ENCODE measurements at places on chromosomes 3 and 15.

DNA sequence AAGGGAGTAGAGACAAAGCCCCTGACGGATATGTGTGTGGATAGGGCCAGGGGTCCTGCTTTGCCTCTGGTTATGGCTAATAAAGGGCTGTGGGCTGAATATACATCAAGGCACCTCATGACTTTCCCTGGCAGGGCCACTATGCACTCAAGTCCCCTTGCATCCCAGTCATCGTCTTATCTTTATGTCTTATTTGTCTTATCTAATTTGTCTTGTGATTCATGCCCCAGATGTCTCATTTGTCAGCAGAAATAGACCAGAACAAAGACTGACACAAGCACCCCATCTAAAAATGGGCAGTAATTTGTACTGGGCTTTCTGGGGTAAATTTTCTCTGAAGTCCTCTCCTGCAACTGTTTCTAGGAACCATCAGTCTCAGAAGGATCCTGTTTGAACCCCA is 68.6 kb downstream of the ITGA11 start:
- no peak for DNase-seq

GRCh38 chr15:39096608-39097205 is 484.2 kb upstream of the THBS1 start:
- no peak for DNase-seq

DNA sequence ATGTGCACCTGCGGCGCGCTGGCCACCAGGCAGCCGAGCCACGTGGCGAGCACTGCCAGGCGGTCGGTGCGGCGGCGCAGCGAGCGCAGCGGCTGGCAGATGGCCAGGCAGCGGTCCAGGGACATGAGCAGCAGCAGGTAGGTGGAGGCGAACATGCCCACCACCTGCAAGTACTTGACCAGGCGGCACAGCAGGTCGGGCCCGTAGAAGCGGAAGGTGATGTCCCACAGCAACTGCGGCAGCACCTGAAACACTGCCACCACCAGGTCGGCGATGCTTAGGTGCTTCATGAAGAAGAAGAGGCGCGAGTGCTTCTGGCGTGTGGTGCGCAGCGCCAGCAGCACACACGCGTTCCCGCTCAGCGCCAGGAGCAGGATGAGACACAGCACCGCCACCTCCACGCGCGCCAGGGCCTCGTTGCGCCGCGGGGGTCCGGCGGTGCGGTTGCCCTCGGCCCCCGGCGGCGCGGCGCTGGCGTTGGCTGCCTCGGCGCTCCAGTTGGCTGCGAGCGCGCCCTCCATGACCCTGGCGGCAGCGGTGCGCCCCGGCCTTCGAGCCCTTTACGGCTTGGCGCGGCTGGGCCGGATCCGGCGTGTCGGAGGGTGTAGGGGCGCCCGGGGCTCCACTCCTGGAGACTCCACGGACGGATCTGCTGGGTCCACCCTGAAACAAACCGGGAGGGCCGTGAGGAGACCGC is 1.6 kb downstream of the OXTR start:
- DNase-seq: peak; percentile 25

DNA sequence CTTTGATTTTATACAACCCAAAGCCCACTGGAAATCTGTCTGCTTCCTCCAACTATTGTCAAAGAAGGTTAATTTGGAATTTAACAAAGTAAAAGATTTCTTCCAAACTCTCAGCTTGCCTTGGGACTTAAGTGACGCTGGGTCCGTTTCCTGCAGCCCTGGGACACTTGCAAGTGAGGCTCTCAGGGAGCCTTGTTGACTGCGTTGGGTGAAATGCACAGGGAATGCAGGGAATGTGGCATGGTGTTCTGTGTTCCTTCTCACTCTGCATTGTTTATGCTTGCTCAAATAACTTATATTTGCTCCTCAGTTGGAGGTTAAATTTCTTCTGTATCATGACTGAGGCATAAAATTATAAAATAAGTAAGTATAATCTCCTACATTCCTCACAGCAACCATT is 60.9 kb upstream of the TJP1 start:
- DNase-seq: no peak

- DNase-seq: no peak
Observed at GRCh38 chr3:186070550-186070949, 38.3 kb downstream of the ETV5 start.

DNA sequence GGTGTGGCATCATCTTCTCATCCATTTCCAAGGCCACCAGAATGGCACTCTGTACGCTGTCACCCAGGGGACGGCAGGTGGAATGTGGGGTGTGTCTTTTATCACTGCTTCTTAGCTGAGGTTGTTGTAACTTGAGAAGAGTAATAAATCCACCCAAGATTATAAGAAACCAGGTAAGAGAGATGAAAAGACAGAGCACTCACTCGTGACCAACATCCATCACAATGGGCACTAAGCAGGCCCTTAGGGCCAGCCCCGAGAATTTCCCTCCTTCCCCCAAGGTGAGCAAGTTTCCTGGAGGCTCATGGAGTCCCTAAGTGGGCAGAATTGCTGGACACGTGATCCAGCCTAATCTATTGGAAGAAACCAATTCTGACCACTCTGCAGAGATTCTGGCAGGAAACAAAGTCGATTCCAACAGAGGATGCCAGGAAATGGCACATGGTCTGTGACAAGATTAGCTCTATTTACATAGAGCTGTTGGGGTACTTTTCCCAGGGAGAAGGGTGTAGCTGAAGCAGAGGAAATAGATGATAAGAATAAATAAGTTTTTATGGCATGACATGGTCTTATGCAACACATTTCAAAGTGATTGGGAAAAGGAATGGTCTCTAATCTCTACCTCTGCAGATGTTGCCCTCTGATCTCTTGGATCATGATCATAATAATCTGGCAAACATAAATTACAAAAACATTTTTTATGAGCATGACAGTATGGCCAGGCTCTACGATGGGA is 22.5 kb downstream of the SLC6A20 start:
- DNase-seq: no peak

GRCh38 chr3:119636249-119636648 is 24.1 kb downstream of the POPDC2 start:
- DNase-seq: no peak

DNA sequence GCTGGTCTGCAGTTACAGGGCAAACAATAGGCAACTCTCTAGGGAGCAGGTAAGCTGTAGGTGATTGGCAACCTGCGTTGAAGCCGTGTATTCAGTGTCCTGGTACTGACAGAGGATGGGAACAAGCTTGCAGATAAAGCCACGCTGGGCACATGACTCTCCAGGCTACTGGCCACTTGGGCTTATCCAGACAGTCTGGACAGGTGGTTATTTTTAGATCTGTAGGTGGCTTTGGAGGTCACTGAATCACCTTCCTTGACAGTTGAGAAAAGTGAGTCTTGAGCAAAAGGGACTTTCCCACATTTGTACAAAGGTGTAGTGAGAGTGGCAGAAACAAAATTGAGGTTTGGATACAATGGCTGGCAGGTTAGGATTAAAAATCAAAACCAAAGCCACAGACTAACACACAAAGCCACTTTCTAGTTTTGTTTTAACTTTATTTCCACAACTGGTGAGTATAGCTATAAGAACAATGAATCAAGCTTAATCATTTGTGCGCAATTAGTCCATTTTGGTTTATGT is 22.3 kb upstream of the IL1RAP start:
- DNase-seq: no peak

- DNase-seq: no peak
Observed at GRCh38 chr15:74320352-74321247, 46.8 kb downstream of the CYP11A1 start.

DNA sequence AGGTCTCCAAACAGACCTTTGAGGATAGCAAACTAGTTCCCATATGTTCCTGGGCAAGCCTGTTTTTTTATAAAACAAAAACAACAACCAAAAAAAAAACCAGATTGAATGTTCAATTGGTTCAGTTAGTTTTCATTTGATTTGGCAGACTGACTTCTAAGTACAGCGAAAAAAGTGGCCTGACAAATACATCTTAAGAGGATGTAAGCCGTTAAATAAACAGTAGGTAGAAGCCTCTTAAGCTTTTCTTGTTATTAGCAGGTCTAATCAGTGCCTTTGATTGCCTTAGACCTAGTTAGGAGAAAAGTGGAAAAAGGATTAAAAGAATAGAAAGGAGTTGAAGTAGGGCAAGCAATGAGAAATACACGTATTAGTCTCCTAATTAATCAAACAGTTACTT is 13.2 kb downstream of the TSC22D2 start:
- no peak for DNase-seq

GRCh38 chr3:45084820-45085816 is 59.0 kb downstream of the CLEC3B start:
- no peak for DNase-seq

GRCh38 chr15:46278062-46278461 is 643.2 kb downstream of the SQOR start:
- no peak for DNase-seq

DNA sequence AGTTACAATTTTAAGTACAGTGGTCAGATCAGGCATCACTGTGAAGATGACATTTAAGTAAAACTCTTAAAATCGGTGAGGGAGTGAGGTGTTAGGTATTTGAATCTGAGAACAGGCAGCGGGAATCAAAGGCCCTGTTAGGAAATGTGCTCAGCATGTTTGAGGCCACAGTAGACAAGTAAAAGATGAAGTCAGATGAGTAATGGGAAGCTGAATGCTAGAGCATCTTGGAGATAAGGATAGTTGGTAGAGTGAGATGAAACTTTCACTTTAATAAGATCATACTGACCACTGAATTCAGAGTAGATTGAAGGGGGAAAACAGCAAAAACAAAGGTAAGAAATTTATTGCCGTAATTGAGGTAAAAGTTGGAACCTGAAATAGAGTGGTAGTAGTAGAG is 61.6 kb downstream of the DCBLD2 start:
- no peak for DNase-seq

GRCh38 chr3:10848261-10848660 is 32.2 kb downstream of the SLC6A11 start:
- DNase-seq: no peak

DNA sequence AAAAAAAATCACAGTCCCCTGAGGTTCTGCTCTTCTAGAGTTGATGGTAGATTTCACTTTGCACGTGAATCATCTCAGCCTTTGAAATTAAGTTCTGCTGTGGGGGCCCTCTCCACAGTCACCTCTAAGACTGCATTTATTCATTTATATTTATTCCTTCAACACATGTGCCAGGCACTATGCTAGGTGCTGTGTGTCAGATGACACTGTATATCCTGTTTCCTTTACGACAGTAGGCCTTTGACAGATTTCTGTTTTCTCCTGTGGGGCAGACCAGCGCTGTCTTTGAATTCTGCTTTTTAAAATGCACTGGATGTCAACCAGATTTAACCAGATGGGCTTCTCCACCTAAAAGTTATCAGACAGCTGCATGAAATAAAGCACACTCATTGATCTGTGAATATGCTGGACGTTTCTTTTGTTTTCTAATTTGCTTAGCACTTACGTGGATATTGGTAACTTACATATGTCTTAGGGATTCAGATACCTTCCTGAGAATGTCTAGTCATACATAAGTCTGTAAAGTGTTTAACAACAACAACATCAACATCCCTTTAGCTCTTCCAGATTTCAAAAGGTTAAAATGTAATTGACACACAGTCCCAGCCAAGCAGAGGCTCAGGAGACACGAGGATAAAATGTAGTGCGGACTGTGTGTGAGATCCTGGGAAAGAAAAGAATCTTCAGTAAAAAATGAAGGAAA is 525.5 kb upstream of the MCTP2 start:
- no peak for DNase-seq

- DNase-seq: no peak
Observed at GRCh38 chr3:183895296-183895695, 10.6 kb upstream of the PARL start.

DNA sequence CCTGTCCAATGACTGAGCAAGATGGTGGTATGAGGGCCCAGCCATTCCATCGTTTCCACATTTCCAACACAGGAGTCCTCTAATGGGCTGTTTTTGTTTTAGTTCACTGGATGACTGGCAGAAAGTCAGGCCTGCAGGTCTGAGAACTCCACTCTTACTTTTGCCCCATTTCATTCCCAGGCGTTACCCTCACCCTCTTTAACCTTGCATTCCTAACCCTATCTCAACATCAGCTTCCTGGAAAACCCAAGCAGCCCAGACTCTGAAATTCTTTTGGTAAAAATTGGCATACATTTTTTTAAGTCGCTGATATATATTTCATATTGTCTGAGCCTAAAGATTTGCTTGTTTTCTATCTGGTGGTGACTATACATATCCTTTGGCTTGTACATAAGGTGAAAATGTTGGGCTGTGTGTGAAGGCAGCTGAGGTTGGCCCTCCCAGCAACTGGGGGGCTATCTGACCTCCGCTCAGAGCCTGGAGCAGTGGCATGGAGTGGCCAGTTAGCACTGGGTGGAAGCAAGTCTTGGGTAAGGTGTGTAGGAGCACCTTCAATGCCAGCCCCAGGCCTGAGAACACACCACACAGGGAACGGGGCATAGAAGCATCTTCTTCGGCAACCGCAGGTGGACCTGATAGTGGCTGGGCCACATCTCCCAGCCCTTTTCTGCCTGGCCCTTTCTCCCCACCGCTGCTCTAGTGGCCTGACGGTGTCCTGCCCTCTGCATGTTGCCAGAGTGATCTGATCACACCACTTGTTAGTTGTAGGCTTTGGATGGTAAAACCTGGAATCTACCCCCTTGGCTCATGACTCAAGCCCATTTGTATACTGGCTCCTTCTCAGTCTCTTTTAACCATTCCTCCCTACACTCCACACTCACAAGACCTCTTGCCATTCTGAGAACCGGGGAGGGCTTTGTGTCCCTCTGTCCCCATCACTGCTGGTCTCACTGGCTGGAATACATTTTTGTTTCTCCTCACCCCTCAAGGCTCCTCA is 50.0 kb downstream of the AMOTL2 start:
- no peak for DNase-seq

- DNase-seq: no peak
Observed at GRCh38 chr3:55608301-55608937, 121.3 kb upstream of the WNT5A start.

GRCh38 chr3:177481329-177481728 is 284.0 kb upstream of the TBL1XR1 start:
- no peak for DNase-seq

- DNase-seq: no peak
Observed at GRCh38 chr3:57982561-57983243, 25.5 kb upstream of the FLNB start.

GRCh38 chr3:160278210-160278609 is 53.0 kb downstream of the C3orf80 start:
- DNase-seq: no peak

GRCh38 chr3:171175741-171176234 is 149.3 kb upstream of the SLC2A2 start:
- no peak for DNase-seq

- DNase-seq: no peak
Observed at GRCh38 chr15:85142312-85142711, 160.7 kb downstream of the PDE8A start.

- DNase-seq: no peak
Observed at GRCh38 chr3:59508273-59508672, 458.4 kb upstream of the CFAP20DC start.

DNA sequence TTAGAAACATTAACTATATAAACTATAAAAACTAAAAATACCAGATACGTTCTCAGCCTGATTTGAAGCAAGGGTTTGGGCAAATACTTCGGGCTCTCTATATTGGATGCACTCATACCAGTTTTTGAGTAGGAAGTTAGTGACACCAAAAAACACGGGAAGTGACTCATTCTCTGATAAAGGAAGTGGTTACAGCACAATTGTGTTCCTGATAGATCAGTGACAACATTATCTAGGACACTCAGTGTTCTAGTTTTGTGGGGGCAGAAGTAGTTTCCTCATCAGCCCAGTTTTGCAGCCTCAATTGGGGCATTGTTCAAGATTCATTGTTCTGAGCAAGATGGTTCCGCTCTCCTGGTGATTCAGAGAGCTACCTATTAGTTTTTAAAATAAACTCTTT is 469.6 kb upstream of the DPPA4 start:
- peak; percentile 69 for DNase-seq

Data from HL-60 (cell line).